ENCODE measurements at places on chromosomes 16 and 17.
A peak's percentile ranks its signal among the peaks of the same experiment; 100 is the strongest.

DNA sequence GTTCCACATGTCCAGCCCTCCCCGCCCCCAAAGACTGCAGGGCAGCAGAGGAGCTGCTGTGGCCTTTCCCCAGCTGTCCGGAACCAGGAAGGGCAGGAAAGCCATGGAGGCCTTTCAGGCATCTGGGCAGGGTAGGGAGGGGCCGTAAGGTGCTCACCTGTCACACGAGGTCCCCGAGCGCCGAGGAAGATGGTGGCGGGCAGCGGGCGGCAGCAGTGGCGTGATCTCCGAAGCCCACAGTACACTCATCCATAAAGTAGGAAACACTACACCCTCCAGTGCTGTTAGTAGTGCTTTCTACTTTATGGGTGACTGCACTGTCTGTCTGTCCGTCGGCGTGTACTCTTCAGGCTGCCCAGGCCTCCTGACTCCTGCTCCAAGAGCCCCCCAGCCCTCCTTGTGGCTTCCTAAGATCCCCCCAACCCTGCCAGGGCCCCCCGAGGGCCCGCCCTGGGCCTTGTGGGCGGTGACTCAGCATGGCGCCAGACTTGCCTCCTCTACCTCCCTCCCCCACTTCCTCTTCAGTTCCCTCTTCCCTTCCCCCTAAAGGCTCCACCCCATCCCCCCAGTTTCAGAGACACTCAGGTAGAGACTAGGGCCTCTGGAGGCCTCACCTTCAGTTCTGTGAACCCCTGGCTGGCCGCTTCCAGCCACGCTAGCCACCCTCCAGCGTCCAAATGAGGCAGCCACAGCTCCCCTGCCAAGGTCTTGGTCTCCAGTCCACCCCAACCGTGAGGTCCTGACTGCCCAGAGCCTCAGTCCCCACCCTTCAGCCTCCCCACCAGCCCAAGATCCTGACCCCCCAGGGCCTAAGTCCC, 2.6 kb upstream of the TSPOAP1 start:
- peak; percentile 38 for DNase-seq

- no peak for DNase-seq
These were observed 5.1 kb downstream of the TBX21 start for GRCh38 chr17:47738178-47738577.

DNA sequence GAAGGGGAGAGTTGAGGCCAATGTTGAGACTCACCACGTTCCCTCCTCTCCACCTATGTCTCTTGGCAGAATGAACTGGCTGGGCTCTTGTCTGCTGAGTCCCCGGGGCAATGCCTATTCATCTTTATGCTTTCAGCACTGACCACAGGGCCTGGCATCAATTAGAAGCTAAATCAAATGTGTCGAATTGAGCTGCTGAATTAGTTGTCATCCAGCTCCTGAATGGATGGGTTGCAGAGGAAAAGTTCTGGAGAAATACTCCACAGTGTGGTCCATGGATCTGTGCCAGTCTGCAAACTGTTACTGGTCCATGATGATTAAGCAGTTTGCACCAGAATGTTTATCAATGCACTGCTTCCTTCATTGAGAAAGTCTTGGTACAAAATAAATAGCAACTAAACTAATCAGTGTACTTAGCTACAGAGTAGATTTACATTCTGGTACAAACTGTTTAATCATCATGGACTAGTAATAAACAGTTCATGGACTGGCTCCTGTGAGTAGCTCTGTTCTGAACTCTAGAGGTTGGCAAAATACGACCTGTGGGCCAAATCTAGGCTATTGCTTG, 4.6 kb downstream of the CNGB1 start:
- DNase-seq, result peak; percentile 16

DNA sequence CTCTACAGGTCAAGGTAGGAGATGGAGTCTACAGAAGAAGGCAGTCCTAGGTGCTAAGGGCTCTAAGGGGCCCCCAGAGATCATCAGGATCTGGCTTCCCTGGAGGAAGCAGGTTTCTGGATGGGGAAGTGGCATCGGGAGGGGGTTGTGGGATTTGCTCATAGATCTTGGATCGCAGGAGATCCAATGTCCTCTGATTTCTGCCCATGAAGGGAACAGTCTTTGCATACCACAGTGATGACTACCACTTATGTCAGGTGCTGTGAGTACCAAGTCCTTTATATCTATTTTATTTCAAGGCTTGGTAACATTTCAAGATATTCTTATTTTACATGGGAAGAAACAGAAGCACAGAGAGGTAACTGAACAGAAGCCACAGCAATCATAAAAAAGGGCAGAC, 164.0 kb downstream of the RGS9 start:
- no peak for DNase-seq

DNA sequence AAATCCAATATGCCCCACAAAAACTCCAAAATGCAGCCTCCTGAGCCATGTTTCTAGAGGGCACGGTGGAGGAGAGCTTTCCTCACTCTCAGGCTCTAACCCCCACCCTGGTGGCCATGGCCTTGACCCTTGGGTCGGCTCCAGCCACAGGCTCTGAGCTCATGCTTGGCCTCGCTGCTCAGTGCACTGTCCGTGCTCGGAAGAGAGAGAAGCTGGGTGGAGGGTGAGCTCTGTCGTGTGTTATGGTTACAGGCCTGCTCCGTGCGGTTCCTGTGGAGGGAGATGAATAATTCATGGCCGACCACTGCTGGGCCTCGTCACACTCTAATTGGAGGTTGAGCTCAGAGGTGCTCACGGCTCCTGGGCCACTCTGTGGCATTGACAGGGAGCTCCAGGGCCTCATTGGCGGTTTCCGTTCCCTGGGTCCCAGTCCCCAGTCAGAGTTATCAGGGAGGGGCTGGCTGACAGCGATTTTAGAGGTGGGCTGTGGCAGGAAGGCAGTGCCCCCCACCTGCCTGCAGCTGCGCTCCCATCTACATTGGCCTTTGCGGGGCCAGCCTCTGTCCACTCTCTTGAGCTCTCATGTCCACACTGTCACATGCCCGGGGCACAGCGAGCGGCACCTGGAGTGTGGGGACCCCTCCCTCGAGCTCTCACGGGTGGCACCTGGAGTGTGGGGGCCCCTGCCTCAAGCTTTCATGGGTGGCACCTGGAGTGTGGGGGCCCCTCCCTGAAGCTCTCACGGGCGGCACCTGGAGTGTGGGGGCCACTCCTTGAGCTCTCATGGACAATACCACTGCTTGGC, 24.9 kb downstream of the ACSF3 start:
- no peak for DNase-seq

GRCh38 chr17:81061027-81061735, 26.2 kb downstream of the BAIAP2 start:
- DNase-seq, result no peak

DNA sequence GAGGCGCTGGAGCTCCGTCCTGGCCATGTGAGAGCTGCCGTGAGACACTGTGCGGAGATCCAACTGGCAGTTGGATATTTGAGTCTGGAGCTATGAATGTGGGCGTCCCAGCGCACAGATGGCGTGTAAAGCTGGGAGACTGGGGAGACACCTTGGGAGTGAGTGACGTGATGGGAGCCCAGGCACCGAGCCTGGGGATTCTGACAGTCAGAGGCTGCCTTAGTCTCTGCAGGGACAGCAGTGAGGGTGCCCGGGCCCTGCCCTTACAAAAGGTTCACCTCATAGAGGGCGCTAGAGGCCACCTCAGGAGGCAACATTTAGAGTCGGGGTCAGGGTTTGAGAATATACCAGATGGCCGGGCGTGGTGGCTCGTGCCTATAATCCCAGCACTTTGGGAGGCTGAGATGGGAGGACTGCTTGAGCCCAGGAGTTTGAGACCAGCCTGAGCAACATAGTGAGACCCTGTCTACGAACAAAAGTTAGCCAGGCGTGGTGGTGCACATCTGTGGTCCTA, 194.1 kb upstream of the GSE1 start:
- DNase-seq, result no peak

GRCh38 chr17:19867329-19868078, at the start of gene ULK2:
Gene ULK2, minus strand, starts transcription at chr17:19867936. Its CDS starts 519 bp downstream, at chr17:19867417.
- DNase-seq, result peak; percentile 52

- DNase-seq, result no peak
These were observed 3.0 kb downstream of the EVI2B start for GRCh38 chr17:31310886-31311285.

DNA sequence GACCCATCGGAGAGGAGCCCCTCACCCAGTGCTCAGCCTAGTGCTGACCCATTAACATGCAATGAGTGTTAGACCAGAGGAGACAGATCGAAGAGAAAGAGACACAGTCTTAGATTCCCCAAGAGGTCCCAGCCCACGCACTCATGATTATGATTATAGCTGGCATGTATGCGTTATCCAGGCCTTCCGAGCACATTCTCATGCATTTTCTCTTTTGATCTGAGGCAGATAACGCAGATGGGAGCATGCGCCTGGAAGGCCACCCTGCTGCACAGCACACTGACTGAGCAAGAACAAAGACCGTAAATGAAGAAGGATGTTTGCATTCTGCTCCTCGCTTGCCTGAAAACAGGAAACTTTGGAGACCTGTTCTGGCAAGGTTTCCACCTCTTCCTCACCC, 232.7 kb downstream of the SOX9 start:
- DNase-seq, result peak; percentile 35

DNA sequence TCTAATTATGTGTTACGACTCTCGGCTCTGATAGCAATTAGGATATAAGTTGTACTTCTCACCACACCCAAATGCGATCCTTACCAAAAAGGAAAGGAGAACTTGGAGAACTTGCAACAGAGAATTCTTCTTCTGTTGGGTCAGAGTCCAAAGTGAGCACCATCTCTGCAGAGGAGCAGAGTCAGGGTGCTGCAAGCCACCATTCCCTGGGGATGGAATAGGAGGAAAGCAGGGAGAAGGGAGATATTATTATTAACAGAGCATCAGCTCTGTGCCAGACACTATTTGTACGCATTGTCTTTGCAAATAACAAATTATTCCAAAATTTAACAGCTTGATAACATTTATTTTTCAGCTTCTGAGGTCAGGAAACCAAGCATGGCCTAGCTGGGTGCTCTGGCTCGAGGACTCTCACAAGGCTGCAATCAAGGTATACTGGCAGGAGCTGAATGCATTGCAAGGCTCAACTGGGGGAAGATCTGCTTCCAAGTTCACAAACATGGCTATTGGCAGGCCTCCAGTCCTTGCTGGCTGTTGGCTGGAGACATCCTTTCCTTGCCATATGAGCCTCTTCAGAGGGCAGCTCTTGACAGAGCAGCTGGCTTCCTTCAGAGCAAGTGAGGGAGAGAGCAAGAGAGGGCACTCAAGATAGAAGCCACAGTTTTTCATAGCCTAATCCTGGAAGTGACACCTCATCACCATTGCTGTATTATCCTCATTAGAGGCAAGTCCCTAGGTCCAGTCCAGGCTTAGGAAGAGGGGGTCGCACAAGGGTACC, 296.2 kb upstream of the CDH5 start:
- peak; percentile 45 for DNase-seq

GRCh38 chr16:15484662-15485061, 50.3 kb downstream of the BMERB1 start:
- no peak for DNase-seq

- no peak for DNase-seq
These were observed 307 bp downstream of the CDYL2 start for GRCh38 chr16:80804056-80804525.

Measured in pons (tissue), 1 donor.